H9 (cell line): ENCODE measurements at places on chromosomes 11 and 22. TPM values are rescaled to one million over a fixed set of nuclear protein-coding genes. Genes with fewer than 3 reads are reported as not detected.
A peak's percentile ranks its signal among the peaks of the same experiment; 100 is the strongest.

DNA sequence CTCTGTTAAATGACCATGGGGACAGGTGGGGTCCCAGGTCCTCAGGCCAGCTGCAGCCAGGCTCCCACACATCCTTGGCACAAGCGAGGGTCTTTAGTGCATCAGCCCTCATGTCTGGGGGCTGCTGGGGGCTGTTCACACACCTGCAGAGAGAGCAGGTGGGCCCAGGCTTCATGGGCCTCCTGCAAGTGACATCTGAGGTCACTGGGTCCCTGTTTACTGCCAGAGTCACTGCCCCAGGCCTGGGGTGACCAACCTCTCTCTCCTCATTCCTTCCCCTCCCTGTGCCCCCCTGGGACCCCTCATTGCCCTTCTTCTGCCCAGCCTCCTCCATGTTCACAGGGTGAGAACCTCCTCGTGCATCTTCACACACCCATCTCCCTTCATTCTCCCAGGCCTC is 92.4 kb downstream of the RTL6 start:
- no peak for DNase-seq

GRCh38 chr22:46542011-46542985 is 4.9 kb upstream of the CELSR1 start:
- DNase-seq: peak; percentile 91

GRCh38 chr11:1373536-1374214 is 16.1 kb upstream of the BRSK2 start:
- no peak for DNase-seq

DNA sequence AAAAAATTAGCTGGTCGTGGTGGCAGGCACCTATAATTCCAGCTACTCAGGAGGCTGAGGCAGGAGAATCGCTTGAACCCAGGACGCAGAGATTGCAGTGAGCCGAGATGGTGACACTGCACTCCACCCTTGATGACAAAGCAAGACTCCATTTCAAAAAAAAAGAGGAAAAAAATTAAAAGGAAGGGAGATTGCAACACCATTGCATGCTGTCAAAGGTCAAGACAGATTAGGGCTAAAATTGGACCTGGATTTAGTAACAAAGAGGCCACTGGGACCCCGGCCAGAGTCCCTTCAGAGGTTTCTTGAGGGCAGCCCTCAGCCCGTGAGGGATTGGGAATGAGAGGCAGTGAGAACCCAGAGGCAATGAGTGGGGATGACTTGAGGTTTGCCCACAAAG is 8.2 kb upstream of the MAFF start:
- no peak for DNase-seq

DNA sequence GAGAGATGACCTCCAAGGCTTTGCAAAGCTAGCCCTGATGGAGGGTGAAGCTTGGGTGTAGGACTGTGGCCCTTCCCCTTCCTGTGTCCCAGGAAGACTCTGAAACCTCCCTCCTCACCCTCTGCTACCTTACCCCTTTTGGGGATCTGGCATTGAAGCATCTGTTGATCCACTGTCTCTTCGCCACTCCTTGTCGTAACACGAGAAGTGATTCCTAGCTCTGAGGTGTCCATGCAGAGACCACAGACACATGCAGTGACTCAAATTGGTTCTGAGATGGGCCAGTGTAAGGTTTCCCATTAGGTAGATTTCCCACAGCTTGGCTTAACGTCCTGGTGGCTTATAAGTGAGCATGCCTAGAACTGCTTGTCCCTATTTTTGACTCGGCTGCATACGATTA is 101.4 kb downstream of the ZBTB16 start:
- no peak for DNase-seq

- DNase-seq: no peak
These were observed 33.6 kb downstream of the AHNAK start for GRCh38 chr11:62512961-62513360.

DNA sequence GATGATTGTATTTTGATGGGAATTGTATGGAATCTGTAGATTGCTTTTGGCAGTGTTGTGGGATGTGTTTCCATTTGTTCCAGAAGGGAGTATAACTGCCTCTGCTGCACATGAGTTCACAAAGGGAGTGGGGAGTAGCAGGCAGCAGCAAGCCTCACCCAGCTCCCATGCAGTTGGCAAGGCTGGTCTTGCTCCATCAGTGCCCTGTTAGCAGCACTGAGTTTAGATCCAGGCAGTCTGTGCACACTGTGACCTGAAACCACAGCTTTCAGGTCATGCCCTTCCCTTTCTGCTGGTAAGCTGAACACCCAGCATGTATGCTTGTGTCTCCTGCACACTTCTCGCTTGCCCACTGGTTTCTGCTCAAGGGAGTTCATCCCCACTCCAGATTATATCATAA is 3.7 kb upstream of the NUCB2 start:
- no peak for DNase-seq

- DNase-seq: no peak
These were observed 155.7 kb downstream of the NAV2 start for GRCh38 chr11:19868281-19868821.

- DNase-seq: peak; percentile 29
These were observed 10.9 kb downstream of the USP2 start for GRCh38 chr11:119370486-119371046.

DNA sequence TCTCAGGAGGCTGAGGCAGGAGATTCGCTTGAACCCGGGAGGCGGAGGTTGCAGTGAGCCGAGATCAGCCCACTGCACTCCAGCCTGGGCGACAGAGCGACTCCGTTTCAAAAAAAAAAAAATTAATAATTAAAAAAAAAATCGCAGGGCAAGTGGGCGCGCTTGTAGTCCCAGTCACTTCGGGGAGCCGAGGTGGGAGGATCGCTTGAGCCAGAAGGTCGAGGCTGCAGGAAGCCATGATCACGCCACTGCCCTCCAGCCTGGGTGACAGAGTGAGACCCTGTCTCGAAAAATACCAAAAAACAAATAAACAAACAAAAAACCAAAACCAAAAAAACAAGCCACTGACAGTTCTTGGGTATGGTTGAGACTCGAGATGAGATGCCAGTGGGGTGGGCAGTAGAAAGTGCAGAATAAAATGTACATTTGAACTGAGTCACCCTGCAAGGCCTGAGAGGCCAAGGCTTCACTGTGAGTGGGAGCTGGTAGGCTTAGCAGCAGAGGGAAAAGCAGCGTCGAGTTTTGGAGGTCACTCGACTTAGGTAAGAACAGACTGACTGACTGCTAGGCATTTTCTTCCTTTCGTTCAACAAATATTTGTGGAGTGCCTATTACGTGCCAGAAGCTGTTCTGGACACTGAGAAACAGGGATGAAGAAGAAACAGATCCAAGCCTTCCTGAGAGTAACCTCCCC is 635 bp upstream of the LDHA start:
- DNase-seq: no peak

DNA sequence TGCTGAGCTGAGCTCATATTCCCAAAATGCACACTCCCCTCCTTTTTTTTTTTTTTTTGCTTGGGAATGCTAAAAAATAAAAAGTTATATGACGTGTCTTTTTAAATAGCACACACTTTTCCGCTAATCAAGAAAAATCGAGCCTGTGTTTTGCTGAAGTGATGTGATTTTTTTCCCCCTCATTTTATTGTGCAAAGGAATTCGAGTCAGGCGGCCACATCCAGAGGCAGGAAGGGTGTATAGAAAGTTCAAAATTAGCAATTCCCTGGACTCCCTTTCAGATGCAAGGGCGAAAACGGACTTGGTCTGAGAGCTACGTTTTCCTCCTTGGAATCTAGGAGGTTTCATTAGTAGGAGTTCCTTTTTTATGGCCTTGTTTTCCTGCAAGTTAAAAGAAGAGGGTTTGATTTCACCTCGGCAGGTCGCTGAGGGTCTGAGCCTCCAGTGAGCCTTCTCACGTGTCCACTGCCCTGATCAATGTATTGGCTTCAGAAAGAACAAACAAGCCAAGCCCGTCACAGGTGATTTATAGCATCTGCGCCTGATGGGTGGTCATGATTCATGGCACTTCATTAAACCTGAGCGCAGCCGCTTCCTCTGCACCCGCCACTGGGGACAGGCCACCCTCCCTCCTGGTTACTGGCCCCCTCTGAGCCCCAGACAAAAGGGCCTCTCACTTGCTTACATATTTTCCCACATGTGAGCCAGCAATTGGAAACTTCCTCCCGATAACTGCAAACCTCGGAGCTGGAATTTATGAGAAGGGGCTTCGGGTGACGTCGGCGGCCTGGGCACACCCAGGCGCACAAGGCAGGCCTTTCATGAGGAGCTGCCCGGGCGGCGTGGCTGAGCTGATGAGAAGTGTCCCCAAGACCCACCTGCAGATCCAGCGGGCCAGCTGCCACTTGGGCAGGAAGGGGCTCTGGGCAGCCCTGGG is 64.4 kb upstream of the LINC01488 start:
- DNase-seq: no peak

DNA sequence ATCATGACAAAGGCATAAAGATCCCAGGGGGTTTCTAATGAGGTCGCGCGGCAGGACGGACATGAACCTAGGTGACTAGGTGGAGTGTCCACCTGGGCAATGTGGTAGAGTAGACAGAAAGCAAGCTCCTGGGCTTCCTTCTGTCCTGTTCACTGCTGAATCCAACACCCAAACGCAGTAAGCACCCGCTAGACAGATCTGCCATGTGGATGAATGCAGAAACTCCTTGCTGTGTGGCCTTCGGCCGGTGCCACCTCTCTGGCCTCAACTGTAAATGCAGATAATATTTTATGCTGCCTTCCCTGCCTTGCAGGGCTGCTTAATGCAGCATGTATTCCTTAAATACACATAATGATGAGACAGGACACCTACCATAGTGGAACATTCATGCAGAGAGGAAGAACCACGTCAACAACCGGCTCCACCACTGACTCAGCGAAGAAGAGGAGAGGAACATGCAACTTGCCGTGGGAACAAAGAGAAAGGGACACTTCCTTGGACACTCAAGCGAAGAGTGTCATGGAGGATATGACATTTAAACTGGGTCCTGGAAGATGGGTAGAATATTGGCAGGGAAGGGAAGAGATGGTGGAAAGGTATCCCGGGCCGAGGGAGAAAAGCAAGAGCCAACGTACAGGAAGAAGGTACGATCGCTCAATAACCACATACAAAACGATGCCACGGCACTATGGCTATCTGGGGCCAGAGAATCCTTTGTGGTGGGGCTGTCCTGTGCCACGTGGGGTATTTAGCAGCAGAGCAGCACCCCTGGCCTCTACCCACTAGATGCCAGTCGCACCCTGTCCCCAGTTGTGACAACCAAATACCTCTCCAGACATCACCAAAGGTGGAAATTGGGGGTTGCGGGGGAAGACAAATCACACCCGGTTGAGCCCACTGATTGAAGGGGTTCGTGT is 30.8 kb downstream of the MYH9 start:
- no peak for DNase-seq

DNA sequence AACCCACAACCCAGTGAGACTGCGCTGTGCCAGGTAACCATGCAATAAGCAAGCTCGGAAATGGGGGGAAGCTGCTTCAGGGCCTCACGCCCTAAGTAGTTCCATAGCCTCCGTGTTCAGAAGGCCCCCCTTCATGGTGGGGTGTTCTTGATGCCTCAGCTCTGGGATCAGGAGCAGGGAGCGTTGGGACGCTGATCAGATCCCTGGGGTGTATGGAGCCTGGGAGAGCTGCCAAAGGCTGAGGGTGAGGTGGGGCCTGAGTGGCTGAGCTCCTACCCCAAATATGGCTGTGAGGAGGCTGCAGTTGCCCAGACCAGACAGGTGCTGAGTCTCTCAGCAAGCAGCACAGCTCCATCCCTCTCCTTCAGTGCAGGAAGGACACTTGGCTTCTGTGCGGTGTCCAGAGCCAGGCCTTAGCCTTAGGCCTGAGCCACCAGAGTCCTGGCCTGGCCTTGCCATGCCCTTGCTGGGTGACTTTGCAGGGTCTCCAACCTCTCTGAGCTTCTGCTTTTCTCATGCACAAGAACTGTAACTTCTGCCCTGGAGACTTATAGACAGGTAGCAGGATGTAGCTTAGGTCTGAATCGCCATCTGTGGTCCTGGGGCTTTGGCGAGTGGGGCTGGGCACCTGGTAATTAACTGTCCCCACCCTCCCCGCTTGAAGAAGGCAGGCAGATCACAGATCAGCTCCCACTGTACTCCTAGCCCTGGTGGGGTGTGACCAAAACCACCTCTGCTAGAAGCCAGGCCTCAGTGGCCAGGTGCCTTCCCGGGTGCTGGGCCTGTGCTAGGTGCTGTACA is 5.3 kb downstream of the MMP11 start:
- DNase-seq: no peak

DNA sequence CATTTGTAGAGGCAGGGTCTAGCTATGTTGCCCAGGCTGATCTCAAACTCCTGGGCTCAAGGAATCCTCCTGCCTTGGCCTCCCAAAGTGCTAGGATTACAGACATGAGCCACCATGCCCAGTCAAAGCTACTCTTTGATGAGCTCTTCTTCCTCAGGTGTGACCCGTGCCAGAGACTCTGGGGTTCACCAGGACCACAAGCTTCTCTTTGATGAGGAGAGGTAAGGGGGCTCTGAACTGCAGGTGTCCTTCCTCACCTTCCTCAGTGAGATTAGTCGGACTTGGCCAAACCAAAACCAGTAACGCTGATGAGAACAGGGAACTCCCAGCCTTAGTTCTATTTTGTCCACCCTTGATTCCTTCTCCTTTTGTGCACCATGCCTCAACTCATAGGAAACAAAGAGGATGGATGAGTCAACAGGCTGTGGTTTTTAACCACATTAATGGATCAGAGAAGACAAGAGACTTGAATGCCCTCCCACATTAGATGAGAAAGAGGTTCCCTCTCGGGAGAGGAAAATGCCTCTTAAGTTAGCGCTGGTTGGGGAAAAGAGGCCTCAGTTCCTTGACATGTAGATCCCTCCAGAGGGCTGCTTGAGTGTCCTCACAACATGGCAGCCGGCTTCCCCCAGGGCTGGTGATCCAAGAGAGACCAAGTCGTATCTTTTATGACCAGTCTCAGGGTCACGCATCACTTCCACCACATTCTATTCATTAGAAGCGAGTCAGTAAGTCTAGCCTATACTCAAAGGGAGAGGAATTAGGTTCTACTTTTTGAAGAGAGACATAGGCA is 25.7 kb upstream of the CTR9 start:
- no peak for DNase-seq

GRCh38 chr11:86695373-86695772 is 23.0 kb upstream of the ME3 start:
- no peak for DNase-seq

DNA sequence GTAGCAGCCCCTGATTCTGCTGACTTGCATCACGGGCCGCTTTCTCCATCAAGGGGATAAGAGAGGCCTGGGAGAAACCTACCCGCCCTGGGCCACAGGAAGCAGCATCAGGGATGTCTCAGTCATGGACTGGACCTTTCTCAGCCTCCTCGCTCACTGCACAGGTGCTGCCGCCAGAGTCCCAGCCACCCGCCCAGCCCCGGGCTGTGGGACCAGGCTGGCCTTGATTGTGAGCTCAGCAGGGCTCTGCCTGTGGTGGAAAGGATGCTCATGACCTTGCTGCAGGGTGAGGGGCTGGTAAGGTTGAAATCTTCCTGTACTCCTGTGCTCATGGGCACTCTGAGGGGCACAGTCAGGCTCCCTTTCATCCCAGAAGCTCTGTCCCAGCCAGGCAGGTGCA is 26.0 kb upstream of the GGTLC2 start:
- no peak for DNase-seq

- peak; percentile 56 for DNase-seq
These were observed 3.8 kb downstream of the APOL3 start for GRCh38 chr22:36156515-36157419.

GRCh38 chr22:23246982-23247766 is 66.9 kb downstream of the BCR start:
- DNase-seq: no peak

GRCh38 chr11:126154691-126155090 is 56.8 kb downstream of the RPUSD4 start:
- DNase-seq: no peak

- DNase-seq: no peak
These were observed 68.7 kb downstream of the DDX10 start for GRCh38 chr11:108733479-108734116.

The OR51B4 gene
- not detected in 2 replicates for total RNA-seq

The SCGB1D2 gene
- not detected in 2 replicates for total RNA-seq

The TLCD5 gene
- 6.8 and 7.1 TPM in 2 replicates for total RNA-seq

The PNPLA3 gene
- total RNA-seq: 16.5 and 17.5 TPM in 2 replicates

The OR5I1 gene
- total RNA-seq: not detected in 2 replicates

The CRYBB1 gene
- 4.3 and 5.4 TPM in 2 replicates for total RNA-seq

The SYT7 gene
- 7.0 and 8.8 TPM in 2 replicates for total RNA-seq
